ENCODE measurements at places on chromosomes 2 and 18.

DNA sequence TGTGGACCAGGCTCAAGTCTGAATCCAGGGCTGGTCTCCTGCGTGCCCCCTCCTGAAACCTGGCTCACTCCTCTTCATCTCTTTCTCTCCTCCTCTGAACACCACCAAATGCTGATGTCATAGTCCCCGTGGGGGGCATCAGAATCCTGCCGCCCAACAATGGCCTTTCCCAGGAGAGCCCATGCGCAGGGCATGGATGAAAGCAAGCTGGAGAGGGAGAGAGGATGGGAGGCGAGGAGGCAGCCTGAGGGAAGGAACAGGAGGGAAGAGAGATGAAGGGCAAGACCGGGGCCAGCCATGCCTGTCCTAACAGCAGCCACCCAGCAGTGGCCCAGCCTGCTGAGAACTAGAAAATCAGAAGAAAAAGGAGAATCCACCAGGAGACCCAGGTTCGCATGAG is 22.3 kb upstream of the LPIN1 start:
- DNase-seq, result no peak

GRCh38 chr2:41475959-41476358 is 571.9 kb upstream of the PKDCC start:
- DNase-seq, result peak; percentile 14

DNA sequence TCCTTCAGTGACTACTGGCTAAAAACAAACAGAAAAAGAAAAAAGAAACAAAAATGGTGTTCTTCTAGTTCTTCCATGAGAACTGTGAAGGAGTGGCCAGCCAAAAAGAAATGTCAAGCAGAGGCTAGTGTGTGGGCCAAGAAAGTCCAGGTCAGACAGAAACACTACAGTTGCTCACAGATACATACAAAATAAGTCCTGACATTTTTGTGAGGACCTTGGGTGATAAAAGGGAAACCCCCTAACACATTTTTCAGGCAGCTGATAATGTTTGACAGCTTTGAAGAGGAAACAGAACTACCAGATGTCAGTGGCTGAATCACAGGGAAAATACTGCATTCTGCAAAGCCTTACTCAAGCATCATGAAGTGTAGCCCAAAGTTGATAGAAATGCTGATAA is 28.1 kb downstream of the ARHGAP25 start:
- peak; percentile 80 for DNase-seq

DNA sequence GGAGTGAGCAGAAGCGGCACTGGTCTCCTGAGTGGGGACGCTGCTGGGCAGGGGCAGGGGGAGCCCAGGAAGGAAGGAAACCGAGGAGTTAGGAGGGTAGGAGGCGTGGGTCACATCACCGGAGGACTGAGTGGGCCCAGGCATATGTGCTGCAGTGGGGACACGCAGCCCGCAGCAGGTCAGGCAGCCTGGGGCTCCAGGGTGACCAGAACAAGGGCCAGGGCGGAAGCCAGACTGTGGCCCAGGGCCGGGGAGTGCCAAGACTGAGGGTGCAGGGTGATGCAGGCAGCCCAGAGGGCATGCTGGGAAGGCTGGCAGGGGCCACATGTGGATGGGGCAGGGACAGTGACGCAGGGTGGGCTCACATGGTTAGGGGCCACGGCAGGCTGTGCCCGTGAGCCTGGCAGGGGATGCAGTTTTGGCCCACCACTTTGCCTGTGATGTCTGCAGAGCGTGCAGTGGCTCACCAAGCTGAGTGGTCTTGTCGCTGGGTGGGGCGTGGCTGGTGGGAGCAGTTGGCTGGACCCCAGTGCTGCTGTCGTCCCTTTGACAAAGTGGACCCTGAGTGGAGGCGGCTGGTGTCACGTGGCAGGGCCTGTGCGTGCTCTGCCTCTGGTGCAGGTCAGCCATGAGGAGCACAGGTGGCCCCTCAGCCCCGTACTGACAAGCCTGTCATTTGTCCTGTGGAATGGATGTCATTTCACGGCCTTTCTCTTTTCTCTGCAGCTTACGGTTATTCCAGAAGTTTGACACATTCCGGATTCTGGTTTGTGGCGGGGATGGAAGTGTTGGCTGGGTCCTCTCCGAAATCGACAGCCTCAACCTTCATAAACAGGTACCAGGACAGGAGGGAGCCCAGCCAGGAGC is 87.1 kb downstream of the DGKD start:
- no peak for DNase-seq
